ENCODE measurements at places on chromosomes 12 and 14.

DNA sequence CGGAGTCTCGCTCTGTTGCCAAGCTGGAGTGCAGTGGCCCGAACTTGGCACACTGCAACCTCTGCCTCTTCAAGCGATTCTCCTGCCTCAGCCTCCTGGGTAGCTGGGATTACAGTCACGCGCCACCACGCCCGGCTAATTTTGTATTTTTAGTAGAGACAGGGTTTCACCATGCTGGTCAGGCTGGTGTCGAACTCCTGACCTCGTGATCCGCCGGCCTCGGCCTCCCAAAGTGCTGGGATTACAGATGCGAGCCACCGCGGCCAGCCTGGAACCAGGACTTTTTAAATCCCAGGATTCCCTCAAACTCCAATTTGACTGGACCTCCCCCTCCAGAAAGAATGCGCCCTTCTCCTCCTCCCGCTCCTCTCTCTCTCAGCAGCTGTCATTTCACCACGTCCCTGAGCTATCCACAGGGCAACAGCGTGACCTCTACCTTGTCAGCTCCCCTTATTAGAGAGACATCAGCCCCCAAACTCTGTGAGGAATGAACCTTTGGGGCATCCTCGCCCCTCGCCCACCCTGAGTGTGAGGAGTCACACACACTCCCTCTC is 2.0 kb downstream of the ESYT1 start:
- DNase-seq = no peak

DNA sequence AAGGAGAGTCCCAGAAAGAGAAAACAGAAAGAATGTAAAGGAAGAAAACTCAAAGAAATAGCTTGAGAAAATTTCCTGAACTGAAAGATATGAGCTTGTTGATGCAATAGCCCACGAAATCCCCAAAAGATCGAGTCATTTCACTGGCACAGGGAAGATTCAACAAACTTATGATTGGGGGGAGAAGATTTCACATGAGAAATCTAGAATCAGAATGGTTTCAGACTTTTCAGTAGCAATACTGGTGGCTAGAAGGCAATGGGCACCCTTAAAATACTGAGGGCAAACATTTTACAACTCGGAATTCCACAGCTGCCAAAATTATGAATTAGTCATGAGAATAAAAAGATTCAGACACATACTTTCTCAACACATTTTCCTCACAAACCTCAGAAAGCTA is 8.9 kb upstream of the KRT7 start:
- no peak for DNase-seq

DNA sequence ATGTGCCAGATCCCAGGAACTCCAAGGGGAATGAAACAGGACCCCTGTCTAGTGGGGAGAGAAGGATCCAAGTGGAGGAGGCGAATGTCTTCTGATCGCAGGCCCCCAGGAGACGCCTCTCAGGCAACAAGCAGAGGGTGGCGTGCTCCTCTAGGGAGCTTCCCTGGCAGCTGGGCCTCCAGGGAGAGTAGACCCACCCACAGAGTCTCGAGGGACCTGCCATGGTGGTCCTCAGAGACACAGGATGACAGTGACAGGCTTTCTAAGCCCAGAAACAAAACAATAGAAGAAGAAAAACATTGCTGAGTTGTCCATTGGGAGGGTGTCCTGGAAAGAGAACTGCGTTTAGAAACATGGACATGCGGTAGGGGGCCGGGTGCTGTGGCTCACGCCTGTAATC is 140.6 kb upstream of the MAP1LC3B2 start:
- no peak for DNase-seq

GRCh38 chr12:69630191-69630590 is 19.5 kb upstream of the LRRC10 start:
- no peak for DNase-seq

DNA sequence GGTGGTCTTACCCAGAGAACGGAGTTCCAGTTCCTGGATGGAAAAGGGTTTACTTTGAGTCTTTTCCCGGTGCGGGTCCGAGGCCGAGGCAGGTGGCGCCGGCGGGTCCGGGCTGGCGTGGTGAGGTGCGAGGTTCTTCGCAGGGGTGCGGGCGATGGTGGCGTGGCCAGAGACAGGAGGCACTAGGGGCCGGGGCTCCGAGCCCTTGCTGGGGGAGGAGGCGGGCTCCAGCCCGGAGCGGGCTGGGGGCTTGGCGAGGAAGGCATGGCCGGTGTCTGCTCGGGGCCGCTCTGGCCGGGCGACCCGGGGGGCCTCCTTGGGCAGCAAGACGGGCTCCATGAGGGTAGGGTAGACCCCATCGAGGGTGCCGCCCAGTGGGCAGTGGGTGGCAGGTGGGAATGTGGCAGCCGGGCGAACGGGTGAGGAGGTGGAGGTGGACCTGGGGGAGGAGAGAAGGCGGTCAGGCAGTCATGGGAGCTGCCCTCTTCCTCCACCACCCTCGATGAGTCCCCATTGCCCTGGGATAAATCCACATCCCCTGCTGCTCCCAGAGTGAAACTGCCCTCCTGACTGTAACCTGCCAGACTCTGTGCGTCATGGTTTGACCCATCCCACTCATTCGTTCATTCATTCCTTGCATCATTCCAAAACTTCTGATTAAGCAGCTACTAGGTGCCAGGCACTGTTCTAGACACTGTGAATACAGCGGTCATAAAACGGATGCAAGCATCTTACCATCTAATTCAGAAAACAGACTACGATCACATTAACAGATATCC is 42.0 kb downstream of the RFLNA start:
- DNase-seq = no peak

DNA sequence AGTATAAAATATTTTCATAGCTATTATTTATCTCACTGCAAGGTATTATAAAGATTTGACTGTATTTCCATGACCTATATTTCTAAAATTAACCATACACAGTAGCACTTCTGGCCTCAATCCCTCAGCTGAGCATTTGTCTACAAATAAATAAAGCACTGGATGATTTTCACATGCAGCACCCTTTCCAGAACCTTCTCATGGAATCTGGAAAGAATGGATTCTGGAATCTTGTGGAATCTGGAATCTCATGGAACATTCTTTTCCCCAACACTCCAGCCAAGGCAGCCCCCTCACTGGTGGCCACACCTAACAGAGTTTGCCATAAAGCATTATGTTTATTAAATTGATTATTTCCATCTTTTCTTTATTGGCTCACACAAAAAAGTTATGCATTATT is 199.2 kb downstream of the MSRB3 start:
- DNase-seq = no peak

GRCh38 chr14:91728616-91729183 is 3.2 kb downstream of the CATSPERB start:
- DNase-seq = no peak

DNA sequence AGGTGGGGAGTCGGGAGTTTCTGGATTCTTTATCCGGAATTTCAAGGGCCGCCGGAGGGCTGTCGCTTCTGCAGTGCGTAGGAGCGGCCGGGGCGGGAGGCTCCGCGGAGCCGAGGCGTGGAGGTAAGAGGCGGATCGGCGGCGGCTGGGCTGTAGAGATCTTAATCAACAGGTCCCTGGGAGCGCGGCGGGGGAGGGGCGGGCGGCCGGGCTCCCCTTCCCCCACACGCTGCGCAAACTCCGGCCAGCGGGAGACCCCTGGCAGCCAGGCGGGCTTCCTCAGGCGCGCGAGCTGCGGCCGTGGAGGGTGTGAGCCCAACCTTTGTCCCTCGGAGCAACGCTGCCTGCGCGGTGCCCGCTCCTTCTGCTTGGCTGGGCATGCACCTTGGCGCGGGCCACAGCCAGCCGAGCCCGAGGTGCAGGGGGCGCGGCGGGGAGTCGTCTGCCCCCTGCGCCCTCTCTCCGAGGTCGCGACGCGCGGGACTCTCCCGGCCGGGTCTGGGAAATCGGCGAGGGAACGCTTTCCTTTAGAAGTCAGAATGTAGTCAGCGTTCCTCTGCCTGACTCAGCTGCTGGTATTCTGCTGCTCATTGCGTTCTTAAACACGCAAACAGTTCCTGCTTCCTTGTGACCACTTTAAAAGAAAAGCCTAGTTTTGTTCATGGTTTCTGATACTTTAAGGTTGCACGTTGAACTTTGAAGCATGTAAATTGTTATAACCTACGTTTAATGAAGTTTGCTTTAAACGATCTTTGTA is at the start of gene PALS1:
Gene PALS1 (plus strand): TSS at position 25 of the 757 bp plus-strand sequence. CDS start 37,736 bp downstream, outside the sequence.
- no peak for DNase-seq

GRCh38 chr12:53966385-53967133 is 6.4 kb upstream of the HOXC11 start:
- DNase-seq = no peak

DNA sequence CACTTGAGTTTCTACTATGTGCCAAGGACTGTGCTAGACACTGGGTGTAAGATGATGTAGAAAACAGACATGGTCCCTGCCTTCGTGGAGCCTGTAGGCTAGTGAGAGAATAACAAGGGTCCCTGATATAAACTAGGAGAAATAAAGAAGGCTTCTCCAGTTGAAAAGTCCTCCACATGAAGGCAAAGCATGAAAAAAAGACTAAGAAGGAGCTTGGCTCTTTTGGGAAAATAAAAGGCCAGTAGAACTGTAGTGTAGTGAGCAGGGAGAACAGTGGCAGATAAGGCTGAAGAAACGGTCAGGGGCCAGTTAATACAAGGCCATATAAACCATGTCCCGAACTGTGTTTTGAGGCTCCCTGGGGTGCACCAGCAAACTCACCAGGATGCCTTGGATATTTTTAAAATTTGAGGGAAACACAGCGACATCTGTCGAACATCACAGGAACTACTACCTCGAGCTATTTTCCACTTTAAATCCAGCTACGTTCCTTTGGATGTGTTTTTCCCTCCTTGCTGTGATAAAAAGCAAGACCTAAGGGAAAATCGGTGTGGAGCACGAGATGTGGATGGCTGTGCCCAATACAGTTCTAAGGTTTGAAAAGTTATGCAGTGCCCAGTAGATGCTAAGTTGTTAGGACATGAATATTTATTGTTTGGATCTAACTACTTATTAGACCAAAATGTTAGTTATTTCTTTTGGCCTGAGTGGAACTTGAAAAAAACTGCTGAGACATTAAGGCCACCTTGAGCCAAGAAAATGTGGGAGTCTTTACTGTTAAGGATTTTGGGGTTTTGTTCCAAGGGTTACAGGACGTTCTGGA is 8.5 kb upstream of the CFL2 start:
- DNase-seq = peak; percentile 6

Measured in activated CD4-positive, alpha-beta T cell treated with anti-CD3 and anti-CD28 coated beads for 24 hours (primary cell).